ENCODE measurements at places on chromosomes 7 and 10.

DNA sequence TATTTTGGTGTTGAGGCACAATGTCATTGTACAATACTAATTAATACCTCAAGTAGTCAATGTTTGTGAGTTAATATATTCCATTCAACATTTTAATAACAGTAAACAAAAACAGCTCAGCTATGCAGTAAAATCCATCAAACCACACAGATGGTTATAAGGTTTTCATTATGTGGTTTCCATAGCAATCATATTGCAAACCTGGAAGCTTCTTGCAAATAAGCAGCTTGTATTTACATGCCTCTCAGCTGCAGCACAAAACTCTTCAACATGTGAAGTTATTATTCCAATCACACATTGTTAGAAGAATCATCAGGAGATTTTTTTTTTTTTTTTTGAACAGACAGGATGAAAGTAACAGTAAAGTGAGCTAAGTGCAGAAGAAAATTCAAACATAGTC is 170.2 kb downstream of the SKAP2 start:
- DNase-seq: no peak

GRCh38 chr10:30967650-30968410 is 63.8 kb downstream of the ZNF438 start:
- no peak for DNase-seq

DNA sequence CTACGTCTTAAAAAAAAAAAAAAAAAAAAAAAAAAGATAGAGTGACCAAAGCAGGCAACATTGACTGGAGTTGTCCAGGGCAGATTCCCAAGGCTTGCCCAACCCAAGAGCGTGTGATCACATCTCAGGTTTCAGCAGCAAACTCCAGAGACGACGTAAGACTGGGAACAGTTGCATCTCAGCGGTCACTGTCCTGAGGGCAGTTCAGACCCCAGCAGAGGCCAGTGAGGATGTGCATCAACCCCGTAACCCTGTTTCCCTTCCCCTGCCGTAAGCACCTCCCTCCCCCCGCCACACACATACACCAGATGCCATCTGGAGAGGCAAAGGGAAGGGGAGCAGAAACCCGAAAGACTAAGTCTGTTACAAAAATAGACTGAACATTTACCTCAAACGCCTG is 19.3 kb upstream of the TOMM7 start:
- no peak for DNase-seq

GRCh38 chr10:124625831-124626238 is 118.3 kb downstream of the FAM53B start:
- DNase-seq: no peak

DNA sequence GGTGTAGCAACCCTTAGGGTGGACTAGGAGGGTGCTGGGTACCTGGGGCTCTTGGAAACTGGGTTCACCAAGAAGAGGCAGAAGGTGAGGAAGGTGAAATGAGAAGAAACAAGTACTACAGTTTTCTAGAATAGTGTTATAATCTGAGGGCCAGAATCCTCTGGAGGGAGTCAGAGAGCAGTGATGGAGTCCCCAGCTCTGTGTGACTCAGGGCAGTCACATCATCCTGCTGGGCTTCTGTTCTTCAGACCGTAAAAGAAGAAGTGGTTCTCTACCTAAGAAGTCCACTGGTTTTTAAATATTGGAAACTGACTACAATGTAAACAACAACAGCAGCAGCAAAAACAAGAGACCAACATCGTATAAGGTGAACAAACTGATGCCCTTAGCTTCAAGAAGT is 197.3 kb downstream of the PRPF18 start:
- no peak for DNase-seq

- no peak for DNase-seq
Measured at GRCh38 chr7:155002411-155003091, 373 bp downstream of the PAXIP1 start.

DNA sequence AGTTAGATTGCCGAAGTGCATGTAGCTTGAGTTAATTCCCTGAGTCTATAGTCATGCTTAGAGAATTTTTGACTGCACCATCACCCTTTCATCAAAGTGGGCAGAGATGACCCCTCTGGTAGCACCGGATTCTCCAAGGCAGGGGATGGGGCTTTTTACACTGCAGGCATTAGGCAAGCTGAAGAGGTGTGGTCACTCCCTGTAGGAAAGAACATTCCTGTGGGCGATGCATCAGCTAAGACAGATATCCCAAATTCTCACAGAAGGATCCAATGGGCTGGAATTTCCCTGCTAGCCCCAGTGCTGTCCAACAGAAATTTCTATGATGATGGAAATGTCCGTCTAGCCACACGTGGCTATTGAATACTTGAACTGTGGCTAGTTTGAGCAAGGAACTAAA is 118.2 kb downstream of the ADAM12 start:
- peak; percentile 93 for DNase-seq

DNA sequence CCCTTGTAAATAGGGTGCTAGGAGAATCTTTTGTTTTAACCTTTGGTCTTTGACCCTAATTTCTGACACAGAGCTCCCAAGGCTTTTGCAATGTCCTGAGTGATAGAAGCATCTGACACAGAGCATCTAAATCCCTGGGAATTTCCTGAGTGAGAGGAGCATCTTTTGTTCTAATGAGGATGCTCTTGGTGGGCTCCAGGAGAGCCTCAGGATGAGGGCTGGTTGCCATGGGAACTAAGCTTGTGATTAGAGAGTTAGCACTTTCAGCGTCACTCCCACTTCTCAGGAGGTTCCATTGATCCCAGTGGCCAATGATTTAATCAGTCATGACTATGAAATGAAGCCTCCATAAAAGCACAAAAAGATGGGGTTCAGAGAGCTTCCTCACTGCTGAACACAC is 264.8 kb downstream of the KIF20B start:
- DNase-seq: no peak

- no peak for DNase-seq
Measured at GRCh38 chr7:142717453-142717852, 31.8 kb upstream of the PRSS1 start.

DNA sequence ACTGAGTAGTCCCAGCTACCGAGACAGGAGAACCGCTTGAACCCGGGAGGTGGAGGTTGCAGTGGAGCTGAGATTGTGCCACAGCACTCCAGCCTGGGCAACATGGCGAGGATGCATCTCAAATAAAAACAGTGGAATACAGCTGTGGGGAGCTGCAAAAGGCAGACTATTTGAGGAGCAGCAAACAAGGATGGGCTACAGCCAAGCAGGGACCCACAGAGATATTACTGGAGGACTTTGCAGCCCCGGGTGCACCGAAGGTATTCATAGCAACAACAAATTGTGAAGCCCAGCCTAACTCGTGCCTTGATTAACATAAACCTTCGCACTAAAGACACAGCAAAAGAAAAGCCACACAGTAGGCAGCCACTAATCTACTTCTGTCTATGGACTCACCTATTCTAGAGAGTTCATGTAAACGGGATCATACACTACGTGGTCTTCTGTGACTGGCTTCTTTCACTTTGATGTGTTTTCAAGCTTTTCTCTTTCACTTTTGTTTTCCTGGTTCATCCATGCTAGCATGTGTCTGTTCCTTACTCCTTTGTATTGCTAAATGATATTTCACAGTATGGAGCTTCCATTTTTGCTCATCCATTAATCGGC is 34.0 kb downstream of the PODXL start:
- no peak for DNase-seq

- DNase-seq: no peak
Measured at GRCh38 chr10:71434760-71435394, 38.2 kb downstream of the CDH23 start.

- no peak for DNase-seq
Measured at GRCh38 chr7:30465046-30465810, 13.4 kb downstream of the NOD1 start.

DNA sequence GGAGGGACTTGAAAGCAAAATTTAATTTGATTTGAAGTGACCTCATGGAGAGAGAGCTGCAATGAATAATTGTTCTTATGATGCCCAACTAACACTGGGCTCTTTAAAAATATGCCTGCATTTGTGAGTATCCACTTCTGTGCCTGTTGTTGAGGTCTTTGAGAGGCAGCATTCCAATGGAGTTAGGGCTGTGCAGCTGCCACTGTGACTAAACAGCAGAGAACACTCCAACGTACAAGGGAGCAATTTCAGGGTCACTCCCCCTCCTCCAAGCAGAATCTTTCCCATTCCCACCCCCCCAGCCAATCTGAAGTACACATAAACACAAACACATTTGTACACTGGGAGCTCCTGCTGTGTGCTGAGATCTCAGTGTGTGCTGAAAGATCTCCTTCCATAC is 28.0 kb upstream of the GSAP start:
- no peak for DNase-seq

- no peak for DNase-seq
Measured at GRCh38 chr10:43225787-43226153, 41.1 kb downstream of the RASGEF1A start.

DNA sequence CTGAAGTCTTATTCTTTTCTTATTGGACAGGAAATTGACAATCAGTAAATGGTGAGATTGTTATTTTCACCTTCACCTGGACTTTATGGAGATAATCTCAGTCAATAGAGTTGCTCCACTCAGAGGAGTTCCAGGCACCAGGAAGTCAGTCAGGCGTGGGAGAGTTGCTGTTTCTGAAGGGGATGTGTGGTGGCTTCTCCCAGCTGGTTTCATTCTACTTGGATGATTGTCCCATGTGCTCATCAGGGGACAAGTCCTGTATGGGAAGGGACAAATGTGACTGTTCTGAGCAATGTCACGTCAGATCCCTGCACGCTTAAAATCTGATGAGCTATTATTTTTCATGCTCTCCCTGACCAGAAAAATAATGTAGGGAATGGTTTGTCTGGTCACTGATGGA is 222.5 kb upstream of the PITRM1 start:
- no peak for DNase-seq

- no peak for DNase-seq
Measured at GRCh38 chr10:44426247-44427034, 41.5 kb upstream of the CXCL12 start.

DNA sequence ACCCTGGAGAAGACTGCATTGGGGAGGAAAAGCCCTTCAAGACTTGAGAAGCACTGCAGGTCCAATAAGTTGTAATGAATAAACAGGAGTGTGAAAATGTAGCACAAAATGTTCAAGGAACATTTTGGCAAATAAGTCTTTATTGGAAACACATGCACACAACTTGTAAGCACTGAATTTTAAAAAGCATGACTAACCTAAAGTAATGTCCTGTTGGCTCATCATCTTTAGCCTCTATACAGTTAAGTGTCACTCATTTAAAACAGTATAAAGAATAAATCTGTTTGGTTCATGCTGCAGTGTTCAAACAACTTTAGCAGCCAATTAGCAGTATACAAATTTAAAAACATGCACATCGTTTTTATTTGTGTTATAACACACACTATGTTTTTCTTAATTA is 108.6 kb downstream of the CDK6 start:
- no peak for DNase-seq

- no peak for DNase-seq
Measured at GRCh38 chr7:91800389-91800788, 80.1 kb downstream of the MTERF1 start.

- no peak for DNase-seq
Measured at GRCh38 chr10:93873420-93874115, 20.2 kb upstream of the SLC35G1 start.
